Stimulated activated CD8-positive, alpha-beta memory T cell treated with anti-CD3 and anti-CD28 coated beads, Interleukin-4, amount 100 ng/mL, for 1 hour (primary cell): ENCODE measurements at places on chromosomes 1 and 21.

DNA sequence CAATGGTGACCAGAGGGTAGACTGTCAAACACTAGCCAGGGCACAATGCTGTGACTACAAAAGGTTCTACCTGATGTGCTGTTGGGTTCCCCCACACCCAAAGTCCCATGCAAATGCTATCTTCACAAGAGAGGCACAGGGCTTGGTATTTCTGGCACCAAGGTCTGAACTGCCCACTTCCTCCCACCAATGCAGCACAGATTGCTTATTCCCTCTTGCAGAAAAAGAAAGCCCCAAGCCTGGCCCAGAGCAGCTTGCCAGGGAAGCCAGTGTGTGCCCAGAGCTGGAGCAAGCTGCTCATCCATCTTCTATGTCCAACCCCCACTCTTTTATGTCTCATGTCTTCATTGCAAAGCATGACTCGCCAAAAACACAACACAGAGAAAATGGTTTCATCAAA is 149.4 kb upstream of the CAMK1G start:
- no peak for DNase-seq

GRCh38 chr1:73674945-73675561 is 522.9 kb downstream of the LRRIQ3 start:
- DNase-seq = no peak

DNA sequence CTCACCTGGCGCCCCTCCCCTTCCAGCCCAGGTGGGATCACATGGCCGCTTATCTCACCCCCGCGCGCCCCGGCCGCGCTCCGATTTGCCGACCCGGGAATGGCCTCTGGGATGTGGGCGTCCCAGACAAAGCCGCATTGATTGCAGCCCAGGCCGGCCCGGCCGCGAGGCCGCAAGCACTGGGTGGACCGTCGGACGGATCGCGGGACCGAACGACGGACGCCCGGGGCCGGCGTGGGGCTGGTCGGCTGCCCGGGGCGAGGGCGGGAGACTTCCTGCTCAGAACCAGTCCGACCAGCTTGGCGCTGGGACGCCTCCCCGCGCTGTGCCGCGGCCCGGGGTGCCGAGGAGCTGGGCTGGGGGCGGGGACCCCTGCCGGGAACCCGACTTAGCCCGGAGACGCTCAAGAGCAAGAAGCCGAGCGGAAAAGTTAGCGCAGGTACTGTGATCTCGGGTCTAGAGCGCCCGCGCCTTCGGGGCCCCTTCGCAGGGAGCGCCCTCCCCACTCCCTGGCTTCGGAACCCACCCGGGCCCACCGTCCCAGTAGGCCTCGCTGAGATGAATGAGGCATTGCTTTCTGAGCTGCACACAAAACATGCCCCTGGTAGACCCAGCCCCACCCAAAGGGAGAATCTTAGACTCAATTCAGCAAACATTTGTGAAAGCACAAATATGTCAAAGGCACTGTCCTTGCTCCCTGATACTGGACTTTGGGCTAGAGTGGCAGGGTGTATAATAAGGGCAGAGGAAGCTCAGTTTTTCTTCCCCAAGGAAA is 415 bp upstream of the LAD1 start:
- no peak for DNase-seq

GRCh38 chr1:197920067-197920396 is 2.9 kb downstream of the LHX9 start:
- DNase-seq = no peak

DNA sequence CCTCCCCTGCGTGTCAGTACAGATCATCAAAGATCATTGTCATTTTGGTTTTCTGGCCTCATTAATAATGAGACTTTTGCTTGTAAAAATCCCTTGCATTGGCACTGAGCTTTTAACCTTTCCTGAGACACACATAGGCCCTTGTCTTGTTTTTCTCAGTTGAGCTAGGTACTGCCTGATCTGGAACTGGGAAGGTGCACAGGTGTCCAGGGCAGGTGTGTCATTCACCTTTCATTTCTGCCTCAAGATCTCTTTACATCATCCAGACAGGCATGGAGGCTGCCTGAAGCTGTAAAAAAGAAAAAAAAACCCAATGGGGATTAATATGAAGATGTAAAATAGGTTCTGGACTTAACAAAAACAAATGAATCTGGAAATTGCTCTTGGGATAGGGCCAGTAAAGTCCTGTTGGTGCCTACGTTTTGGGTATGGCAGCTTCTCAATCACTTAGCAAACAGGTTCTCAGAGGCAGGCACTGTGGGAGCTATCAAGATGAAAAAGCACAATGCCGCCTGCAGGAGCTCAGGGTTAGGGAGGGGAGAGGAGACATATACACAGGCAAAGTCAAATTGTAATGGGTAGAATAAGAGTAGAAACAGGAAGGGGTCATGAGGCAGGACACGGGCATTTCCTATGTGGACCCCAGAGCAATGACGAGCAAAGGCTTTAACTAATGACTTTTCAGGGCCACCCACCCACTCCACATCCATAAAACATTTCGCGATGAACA is 1.0 kb upstream of the KCNC4 start:
- no peak for DNase-seq
